GDM1 (cell line): ENCODE measurements at places on chromosomes 7 and 10.

GRCh38 chr7:151818674-151819519 lies 58.0 kb downstream of the PRKAG2 start:
- no peak for DNase-seq

DNA sequence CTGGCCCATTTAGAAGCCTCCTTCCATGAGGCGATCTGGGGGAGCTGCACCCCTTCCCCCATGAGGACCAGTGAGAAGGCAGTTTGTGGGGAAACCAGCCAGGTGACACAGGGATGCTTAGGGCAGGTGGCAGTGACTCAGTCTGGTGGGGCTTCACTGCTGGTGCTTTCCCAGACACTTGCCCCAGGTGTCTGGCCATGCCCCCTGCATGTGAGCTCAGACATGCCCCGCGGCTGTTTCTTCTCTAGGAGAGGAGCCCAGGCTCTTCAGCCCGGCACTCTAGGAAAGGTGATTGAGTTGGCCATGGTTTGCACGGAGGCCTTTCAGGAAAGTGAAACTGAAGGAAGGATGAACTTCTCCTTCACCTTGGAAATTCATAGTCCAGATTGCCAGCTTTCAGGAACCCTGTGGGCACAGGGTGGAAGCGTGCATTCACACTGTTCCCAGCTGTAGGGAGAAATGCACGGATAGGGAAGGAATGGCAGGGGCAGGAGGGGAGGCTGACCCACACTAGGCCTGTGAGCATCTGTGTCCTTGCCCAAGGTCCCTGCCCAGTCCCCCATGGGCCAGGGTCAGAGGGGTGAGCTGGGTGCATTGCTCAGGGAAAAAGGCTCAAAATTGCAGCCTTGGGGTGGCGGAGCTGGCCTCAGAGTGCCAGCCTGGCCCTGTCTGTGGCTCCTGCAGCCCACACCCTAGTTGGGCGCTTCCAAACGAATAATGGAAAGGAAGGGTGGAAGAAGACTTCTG lies 359.1 kb downstream of the GLRX3 start:
- no peak for DNase-seq

DNA sequence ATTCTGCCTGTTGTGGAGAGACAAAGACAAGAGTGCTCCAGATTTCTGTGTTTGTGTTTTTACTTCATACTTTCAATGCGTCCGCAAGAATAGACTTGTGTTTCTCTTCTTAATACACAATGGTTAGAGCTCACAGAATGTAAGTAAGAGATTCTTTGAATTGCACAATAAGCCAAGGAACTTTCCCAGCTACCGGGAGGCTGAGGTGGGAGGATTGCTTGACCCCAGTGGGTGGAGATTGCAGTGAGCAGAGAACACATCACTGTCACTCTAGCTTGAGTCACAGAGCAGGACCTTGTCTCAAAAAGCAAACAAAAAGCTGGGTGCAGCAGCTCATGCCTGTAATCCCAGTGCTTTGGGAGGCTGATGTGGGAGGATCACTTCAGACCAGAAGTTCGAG lies 250.7 kb upstream of the MYO3A start:
- no peak for DNase-seq

GRCh38 chr10:80283119-80283518 lies 6.3 kb downstream of the MAT1A start:
- DNase-seq: no peak

GRCh38 chr10:88687853-88688467 lies 18.1 kb upstream of the LIPK start:
- DNase-seq: no peak
